Activated CD8-positive, alpha-beta T cell treated with anti-CD3 and anti-CD28 coated beads, Interleukin-2, amount 10 ng/mL, durations not matched to agents 7 days and 5 days (primary cell): ENCODE measurements at places on chromosomes 12 and 14. TPM values are rescaled to one million over a fixed set of nuclear protein-coding genes. Genes with fewer than 3 reads are reported as not detected.

RGS6 gene
- total RNA-seq = 0.16 TPM

RPS26 gene
- 27.2 TPM for total RNA-seq

ZNF641 gene
- 10.6 TPM for total RNA-seq

SNRPF gene
- 34.5 TPM for total RNA-seq

KLRD1 gene
- total RNA-seq = 8.8 TPM

ZBTB42 gene
- total RNA-seq = 5.3 TPM

PAH gene
- not detected for total RNA-seq

PLA2G1B gene
- not detected for total RNA-seq

STON2 gene
- 0.13 TPM for total RNA-seq

METAP2 gene
- 67.7 TPM for total RNA-seq

IL31 gene
- not detected for total RNA-seq

KRT76 gene
- not detected for total RNA-seq
